MCF 10A (cell line): ENCODE measurements at places on chromosomes 11 and 22.

DNA sequence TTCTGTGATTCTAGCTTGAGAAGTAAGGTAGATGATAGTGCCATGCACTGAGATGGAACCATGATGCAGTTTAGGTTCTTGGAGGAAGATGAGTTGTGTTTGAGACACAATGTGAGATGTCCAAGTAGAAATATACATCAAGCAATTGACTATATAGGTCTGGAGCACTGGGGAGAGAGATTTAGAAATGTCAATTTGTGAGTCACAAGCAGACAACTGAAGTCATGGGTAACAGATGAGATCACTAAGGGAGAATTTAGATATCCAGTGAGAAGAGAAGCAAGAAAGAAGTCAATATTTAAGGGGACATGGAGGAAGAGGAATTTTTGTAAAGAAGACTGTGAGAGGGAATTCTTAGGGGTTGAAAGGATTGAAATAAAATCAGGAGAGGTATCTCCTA lies 65.1 kb upstream of the RRAS2 start:
- peaks cover 11% of the 10 kb centered on the region for H3K4me1 ChIP-seq
- H3K27ac ChIP-seq = no peak overlapping the region
- no peaks in the 10 kb centered on the region for H3K27me3 ChIP-seq
- no peaks in the 10 kb centered on the region for H3K36me3 ChIP-seq
- DNase-seq = no peak

DNA sequence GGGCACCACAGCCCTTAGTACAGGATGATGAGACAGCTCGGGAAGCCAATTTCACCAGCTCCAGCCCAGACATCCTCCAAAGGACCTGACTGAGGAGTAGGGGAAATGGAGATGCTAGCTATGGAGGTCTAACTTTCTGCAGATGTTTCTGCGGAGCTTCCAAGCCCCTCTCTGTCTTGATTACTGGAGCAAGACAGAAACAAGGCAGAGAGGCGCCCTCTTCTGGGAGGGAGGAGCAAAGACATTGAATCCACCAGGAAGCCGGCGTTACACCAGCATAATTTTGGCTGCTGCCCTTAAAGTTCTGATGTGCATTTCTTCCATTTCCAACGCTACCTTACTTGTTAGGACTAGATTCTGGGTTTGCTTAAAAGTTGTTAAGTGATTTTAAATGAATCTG lies 107.3 kb upstream of the HSD17B12 start:
- no peak overlapping the region for H3K27ac ChIP-seq
- H3K4me1 ChIP-seq = peaks cover 11% of the 10 kb centered on the region
- peaks cover 100% of the 10 kb centered on the region for H3K27me3 ChIP-seq
- H3K36me3 ChIP-seq = no peaks in the 10 kb centered on the region

DNA sequence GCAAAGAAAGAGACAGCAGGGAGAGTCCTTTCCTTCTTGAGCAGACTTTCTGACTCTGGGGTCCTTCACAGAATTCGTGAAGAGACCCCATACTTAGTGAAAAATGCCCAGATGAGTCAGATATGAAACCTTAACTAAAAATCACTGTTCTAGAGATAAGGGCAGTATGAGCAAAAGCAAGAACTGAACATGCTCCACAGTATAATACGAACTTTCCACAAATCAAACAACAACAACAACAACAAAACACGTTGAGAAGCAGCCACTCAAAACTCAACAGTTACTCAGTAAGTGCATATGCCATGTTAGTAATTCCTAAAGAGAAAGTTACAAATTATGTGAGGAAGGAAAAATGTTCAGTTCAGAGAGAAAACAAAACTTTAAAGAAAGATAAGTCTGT lies 44.3 kb downstream of the PITPNB start:
- H3K36me3 ChIP-seq = peaks cover 46% of the 10 kb centered on the region
- no peak overlapping the region for H3K4me3 ChIP-seq
- no peaks in the 10 kb centered on the region for H3K27me3 ChIP-seq
- peak overlapping the region; percentile 71 for H3K27ac ChIP-seq
- no peak for DNase-seq

- H3K36me3 ChIP-seq = no peaks in the 10 kb centered on the region
- H3K4me1 ChIP-seq = peaks cover 25% of the 10 kb centered on the region
- H3K4me3 ChIP-seq = no peak overlapping the region
- H3K27ac ChIP-seq = peak overlapping the region; percentile 90
Observed at GRCh38 chr22:37195921-37196320, 7.9 kb upstream of the C1QTNF6 start.

- no peaks in the 10 kb centered on the region for H3K27me3 ChIP-seq
- peaks cover 2% of the 10 kb centered on the region for H3K4me1 ChIP-seq
- H3K36me3 ChIP-seq = peaks cover 4% of the 10 kb centered on the region
Observed at GRCh38 chr11:14308114-14308896, 50.7 kb downstream of the RRAS2 start.

DNA sequence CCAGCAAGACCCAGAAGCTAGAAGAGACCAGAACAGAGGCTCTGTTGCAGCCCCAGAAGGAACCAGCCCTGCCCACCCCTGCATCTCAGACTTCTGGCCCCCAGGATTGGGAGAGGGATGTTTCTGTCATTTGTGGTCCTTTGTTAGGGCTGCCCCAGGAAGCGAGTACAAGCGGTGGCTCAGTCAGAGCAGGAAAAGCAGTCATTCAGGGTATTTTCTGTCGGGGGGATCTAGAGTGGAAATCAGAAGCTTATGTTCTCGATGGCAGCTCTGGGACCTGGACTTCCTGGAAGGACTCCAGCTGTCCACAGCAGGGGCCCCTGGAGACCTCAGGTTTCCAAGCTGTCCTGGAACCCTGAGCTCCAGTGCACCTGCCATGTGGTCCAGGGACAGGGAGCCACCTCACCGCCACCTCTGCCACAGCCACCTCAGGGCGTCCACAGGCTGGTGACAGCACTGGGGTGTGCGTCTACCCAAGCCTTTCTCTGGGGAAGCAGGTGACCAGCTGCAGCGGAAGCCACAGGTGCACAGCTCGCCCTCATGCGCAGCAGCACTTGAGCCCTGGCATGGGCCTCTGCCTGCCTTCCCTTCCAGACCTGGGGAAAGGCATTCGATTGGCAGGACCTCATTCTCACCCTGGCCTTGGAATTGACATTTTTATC lies 2.6 kb downstream of the KRTAP5-5 start:
- DNase-seq = no peak
- no peak overlapping the region for H3K4me3 ChIP-seq
- H3K27ac ChIP-seq = no peak overlapping the region
- peaks cover 5% of the 10 kb centered on the region for H3K4me1 ChIP-seq

- no peaks in the 10 kb centered on the region for H3K27me3 ChIP-seq
- H3K4me1 ChIP-seq = peaks cover 11% of the 10 kb centered on the region
- no peak overlapping the region for H3K4me3 ChIP-seq
- H3K27ac ChIP-seq = no peak overlapping the region
Observed at GRCh38 chr11:110474578-110474977, 44.8 kb downstream of the FDX1 start.

DNA sequence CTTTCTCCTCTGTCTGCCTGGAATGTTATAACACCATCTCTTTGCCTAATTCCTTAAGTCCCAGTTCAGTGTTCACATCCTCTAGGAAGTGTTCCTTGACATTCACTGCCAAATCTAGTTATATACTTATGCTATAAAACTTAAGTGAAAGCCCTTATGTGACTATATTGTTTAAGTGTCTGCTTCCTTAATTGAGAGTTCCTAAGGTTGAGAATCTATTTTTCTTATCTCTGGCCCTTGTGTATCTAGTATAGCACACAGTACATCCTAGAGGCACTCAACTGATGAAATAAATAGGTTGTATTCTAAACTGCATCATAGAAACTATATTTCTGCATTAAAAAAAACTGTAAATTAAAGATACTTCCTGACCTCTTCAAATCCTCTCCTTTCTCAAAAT lies 16.9 kb downstream of the KMT5B start:
- peaks cover 13% of the 10 kb centered on the region for H3K36me3 ChIP-seq
- H3K4me3 ChIP-seq = no peak overlapping the region
- no peaks in the 10 kb centered on the region for H3K27me3 ChIP-seq
- peaks cover 46% of the 10 kb centered on the region for H3K4me1 ChIP-seq
- DNase-seq = no peak

DNA sequence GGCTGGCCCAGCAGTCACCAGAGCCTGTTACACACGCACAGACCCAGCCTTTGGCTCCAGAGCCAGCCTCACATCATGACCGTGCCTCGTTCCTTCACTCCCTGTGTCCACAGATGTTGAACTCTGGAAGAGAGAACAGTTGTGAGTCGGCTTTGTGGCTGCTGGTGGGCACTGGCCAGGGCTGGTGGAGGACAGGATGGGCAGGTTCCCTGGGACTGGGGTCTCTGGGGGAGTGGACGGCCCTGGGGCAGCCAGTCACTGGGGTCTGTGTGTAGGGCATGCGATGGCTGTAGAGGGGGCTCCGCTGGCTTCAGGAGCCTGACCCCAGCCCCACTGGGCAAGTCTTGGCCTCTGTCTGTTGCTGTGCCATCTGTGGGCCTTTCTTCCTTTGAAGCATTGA lies 1070.1 kb downstream of the BRD1 start:
- no peak overlapping the region for H3K27ac ChIP-seq
- H3K4me1 ChIP-seq = no peaks in the 10 kb centered on the region

DNA sequence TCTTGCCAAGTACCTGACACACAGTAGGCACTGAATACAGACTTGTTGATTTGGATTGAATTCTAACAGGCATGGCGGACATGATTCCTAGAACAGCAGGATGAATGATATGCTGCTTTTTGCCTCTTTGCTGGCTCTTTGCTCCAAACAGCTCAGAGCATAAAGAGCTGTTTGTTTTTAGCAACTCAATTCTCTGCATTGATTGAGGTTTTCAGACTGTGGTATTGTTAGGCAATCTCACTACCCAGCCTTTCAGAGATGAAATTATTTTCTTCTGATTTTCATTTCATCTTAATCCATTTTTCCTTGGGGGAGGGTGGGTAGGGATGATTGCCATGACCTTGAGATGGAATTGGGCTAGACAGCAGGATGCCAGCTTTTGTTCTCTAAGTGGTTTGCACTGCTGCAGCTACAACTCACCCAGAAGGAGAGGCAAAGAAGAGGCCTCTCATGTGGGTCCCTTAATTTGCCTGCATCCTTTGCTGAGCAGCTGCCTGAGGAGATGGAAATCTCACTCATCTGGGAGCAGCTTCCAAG lies 20.5 kb downstream of the COA4 start:
- H3K36me3 ChIP-seq = peaks cover 28% of the 10 kb centered on the region
- H3K4me1 ChIP-seq = no peaks in the 10 kb centered on the region
- H3K27me3 ChIP-seq = no peaks in the 10 kb centered on the region

- DNase-seq = no peak
- no peak overlapping the region for H3K27ac ChIP-seq
- peaks cover 94% of the 10 kb centered on the region for H3K36me3 ChIP-seq
- H3K27me3 ChIP-seq = no peaks in the 10 kb centered on the region
Observed at GRCh38 chr11:3370311-3370870, 8.6 kb downstream of the ZNF195 start.

DNA sequence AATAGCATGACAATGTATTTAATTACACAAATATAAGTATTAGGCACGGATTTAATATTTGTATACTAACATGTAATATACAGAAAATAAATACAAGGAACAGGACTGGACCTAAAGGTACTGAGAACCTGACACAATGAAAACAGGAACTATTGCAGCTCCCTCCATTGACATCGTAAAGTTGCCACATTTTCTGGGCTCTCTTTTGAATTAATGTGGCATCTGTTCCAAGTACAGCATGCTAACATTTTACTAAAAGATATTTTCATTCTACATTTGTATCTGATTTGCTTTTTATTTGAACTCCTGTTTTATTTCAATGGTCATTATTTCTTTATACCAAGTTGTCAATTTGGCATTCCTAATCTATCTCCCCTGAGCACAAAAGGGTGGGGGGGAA lies 15.3 kb downstream of the PHF21A start:
- DNase-seq = no peak
- H3K36me3 ChIP-seq = no peaks in the 10 kb centered on the region
- H3K4me3 ChIP-seq = no peak overlapping the region
- H3K27ac ChIP-seq = no peak overlapping the region
- peaks cover 14% of the 10 kb centered on the region for H3K4me1 ChIP-seq

GRCh38 chr22:35319244-35319985 lies 19.7 kb downstream of the TOM1 start:
- DNase-seq = no peak
- peaks cover 55% of the 10 kb centered on the region for H3K36me3 ChIP-seq
- no peak overlapping the region for H3K27ac ChIP-seq
- no peak overlapping the region for H3K4me3 ChIP-seq
- peaks cover 7% of the 10 kb centered on the region for H3K4me1 ChIP-seq

- no peak for DNase-seq
- peaks cover 43% of the 10 kb centered on the region for H3K4me1 ChIP-seq
- H3K27me3 ChIP-seq = no peaks in the 10 kb centered on the region
- H3K36me3 ChIP-seq = peaks cover 38% of the 10 kb centered on the region
Observed at GRCh38 chr11:10308201-10308954, 3.5 kb downstream of the ADM start.

DNA sequence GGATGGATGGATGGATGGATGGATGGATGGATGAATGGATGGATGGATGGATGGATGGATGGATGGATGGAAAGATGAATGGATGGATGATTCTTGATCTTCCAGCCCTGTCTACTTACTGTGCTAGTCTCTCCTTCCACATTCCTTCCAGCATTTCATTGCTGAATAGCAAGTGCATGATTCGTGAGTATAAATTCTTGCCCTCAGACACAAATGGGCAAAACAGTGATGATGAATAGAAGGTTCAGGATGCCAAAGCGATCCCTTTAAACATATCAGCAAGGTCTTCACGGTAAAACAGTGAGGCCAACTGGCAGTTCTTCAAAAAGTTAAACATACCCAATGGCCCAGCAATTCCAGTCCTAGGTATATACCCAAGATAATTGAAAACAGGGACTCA lies 400.2 kb downstream of the MN1 start:
- no peaks in the 10 kb centered on the region for H3K36me3 ChIP-seq
- no peaks in the 10 kb centered on the region for H3K27me3 ChIP-seq
- no peak for DNase-seq
- H3K4me1 ChIP-seq = peaks cover 5% of the 10 kb centered on the region
- no peak overlapping the region for H3K27ac ChIP-seq

DNA sequence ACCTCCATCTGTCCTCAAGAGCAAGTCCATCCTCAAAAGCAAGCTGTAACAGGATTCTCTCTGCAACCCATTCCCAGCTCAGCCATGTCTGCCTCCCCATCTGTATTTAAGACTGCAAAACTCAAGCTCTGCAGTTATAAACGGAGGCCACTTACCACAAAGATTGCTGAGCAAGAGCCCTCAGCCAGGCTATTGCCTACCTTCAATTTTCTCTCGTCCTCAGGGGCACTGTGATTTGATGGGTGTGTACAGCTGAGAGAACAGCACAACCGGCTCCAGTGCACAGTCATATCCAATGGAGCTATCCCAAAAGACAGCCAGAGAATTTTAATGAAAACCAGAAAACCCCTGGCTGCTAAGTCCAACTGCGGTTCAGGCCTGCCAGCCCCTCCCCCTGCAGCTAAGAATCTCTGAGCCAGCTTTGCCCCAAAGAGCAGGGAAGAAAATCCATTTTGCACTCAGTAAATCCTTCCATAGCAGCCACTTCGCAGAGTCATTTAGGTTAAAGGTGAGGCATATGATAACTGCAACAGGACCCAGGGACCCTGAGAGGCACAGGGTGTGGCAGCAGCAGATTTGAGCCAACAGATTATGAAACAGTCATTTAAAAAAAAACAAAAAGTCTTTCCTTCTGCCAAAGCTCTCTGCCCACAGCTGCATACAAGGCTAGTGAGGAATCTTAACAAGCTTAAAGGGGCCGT lies 37.6 kb downstream of the RAB30 start:
- H3K4me1 ChIP-seq = peaks cover 22% of the 10 kb centered on the region
- H3K36me3 ChIP-seq = no peaks in the 10 kb centered on the region
- no peaks in the 10 kb centered on the region for H3K27me3 ChIP-seq
- H3K4me3 ChIP-seq = peak overlapping the region; percentile 66
- H3K27ac ChIP-seq = peak overlapping the region; percentile 72
- DNase-seq = peak; percentile 77

- H3K4me1 ChIP-seq = no peaks in the 10 kb centered on the region
- no peaks in the 10 kb centered on the region for H3K27me3 ChIP-seq
- no peak overlapping the region for H3K27ac ChIP-seq
- DNase-seq = peak; percentile 71
- H3K36me3 ChIP-seq = no peaks in the 10 kb centered on the region
- H3K4me3 ChIP-seq = no peak overlapping the region
Observed at GRCh38 chr11:69044111-69045013, 4.4 kb upstream of the TPCN2 start.
